ENCODE measurements at places on chromosomes 2 and 18.

DNA sequence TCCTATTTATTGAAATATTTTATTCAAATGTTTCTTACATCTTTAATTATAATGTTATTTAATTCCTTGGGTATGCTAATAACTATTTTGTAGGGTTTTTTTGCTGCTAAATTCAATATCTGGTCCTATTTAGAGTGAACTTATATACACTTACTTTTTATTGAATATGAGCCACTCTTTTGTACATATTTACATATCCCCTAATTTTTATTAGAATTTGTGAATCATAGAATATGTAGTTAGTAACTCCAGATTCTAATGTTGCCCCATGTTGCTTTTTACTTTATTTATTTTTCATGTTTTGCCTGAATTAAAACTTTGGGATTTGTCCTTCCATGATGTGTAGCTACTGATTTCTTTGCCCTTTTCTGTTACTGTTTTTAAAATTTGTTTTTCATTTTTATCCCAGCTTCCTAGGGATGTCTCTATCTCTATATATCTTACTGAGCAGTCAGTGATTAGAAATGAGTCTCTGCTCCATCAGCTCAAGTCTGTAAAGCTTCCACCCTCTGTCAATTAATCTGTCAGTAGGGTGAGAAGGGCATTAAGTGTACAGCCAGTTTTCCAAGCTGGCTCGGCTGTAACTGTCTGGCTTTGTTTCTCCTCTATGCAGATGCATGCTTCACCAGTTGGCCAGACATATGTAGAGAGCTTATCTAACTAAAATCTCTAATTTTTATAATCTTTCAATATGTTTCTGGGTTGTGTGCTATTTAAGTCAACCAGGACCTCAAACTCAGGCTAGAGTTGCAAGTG is 256.9 kb downstream of the CDH19 start:
- DNase-seq = no peak

DNA sequence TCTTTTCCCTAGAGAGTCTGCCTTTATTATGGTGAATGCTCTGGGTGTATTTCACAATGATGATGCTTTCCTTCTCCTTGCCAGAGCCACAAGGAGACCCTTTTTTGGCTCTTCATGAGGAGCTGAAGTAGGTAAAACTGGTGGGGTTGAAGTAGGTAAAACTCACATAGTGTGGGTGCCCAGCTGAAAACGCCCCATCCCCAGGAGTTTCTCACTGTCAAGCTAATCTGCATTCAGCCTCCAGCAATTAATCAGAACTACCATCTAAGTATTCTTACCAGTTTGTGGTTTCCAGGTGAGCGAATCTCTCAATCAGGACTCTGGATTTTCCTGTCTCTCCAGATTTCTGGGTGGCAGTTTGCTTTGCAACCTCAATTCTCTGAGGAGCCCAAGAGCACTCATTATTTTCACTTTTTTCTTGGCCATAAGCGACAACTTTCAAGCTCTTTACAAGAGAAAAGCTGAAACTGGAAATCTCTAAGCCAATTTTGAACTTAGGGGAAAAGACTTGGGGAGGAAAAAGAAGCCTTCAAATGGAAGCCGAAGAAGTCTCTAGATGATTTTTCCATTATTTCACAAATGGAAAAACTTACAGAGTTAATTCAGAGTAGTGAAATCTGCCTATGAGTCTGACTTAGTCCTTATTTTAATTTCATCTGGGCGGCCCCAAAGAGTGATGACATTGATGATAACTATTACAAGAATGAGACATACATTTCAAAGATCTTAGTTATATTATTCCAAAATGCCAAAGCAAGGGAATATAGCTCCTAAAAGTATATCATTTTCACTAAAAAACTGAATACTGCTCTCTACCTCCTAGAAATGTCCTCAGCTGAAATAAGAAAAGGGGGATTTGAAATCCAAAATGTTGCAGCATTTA is 121.4 kb upstream of the MAP3K20 start:
- no peak for DNase-seq

DNA sequence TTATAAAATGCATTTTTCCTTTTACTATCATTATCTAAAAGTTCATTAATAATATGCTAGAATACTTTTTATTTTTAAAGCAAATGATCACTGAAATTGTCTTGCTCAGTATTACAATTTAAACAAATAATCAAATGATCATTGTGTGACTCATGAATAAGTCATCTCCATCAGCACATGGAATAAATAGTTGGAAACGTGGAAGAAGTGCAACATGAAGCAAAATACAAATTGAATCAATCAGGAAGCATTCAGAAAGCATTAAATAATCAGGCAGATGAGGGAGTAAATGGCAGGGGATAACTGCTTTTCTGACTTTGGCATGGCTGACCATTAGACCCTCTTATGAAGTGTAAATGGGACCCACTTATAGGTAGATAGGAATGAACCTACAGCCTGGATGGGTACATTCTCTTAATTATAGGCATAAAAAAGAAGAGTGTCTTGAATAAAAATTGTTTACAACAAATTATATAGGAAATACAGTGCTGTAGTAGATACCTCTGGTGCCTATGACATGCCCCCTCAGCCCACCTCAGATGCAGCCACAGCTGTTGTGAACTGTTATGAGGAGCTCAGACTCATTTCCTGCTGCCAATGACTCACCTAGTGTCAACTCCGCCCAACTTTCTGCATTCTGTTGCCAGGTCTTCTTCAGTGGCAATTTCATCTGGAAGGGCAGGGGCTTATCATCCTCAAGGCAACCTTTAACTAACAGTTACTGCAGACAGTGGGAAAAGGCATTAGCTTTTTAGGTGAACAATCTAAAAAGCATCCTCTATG is 936.0 kb downstream of the TRIB2 start:
- no peak for DNase-seq

GRCh38 chr2:150698016-150698661 is 210.7 kb upstream of the RND3 start:
- DNase-seq = no peak

GRCh38 chr2:96832754-96833507 is 10.9 kb downstream of the ANKRD23 start:
- no peak for DNase-seq

DNA sequence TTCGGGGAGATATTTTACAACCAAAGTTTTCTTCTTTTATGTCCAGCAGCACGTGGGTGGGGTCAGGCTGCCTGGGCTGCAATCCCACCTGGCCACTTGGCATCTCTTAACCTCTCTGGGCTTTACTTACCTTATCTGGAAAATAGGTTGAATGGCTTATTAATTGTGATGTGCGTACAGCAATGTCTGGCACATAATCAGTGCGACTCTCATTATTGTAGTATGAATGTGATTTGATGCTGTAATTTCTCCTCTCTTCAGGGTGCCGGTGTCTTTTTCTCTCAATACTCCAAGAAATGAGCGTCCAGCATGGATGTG is 2.0 kb upstream of the ZAP70 start:
- no peak for DNase-seq

- DNase-seq = no peak
These were observed 1597.9 kb upstream of the ACVR2A start for GRCh38 chr2:146246736-146247523.
